ENCODE measurements at places on chromosomes 7 and 10.

GRCh38 chr10:60105295-60105695, 198.9 kb upstream of the CCDC6 start:
- DNase-seq: no peak

DNA sequence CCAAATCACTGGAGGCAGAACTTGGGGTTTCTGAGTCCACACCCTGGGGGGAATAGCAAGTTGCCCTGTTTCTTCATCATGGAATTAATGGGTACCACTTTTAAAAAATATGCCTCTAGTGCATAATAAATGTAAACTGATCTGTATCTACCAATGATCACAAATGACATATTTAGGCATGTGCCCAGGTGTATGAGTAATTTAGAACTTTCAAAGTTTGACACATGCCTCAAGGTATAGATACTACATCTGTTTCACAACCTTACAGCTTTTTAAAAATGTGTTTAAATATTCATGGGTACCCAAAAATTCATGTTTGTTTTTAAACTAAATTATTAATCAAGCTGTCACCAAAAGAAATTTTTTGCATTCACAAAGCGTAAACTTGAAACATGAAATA, 226.0 kb downstream of the KIAA1217 start:
- DNase-seq: no peak

DNA sequence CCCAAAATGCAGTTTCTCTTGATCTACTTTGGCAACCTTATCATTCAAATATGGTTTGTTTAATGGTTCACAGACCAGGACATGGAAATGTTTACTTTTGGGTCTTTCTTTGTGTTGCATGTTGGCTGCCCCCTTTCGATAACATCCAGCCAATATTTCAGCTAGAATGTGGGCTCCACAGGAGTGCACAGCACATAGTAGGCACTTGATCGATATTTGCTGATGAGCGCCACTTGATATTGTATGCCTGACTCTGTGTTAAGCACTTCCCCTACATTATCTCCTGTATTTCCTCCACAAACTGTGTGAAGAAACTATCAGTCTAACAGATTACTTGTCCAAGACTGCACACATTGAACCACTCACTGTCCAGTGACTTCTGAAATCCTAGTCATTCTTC, 60.2 kb downstream of the SMURF1 start:
- no peak for DNase-seq

DNA sequence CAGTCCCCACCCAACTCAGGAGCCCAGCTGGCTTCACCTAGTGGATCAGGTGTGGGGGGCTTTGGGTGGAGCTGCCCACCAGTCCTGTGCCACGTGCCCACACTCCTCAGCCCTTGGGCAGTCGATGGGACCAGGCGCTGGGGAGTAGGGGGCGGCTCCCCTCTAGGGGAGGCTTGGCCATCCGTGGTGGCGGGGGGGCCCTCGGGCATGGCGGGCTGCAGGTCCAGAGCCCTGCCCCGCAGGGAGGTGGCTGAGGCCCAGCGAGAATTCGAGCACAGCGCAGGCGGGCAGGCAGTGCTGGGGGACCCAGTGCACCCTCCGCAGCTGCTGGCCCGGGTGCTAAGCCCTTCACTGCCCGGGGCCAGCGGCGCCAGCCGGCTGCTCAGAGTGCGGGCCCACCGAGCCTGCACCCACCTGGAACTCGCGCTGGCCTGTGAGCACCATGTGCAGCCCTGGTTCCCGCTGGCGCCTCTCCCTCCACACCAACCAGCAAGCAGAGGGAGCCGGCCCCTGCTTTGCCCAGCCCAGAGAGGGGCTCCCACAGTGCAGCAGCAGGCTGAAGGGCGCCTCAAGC, 29.3 kb downstream of the ASNS start:
- DNase-seq: no peak

- no peak for DNase-seq
These were observed 254.5 kb upstream of the BMPER start for GRCh38 chr7:33650828-33651227.

- no peak for DNase-seq
These were observed 155.1 kb downstream of the ANK3 start for GRCh38 chr10:60234551-60234950.

- no peak for DNase-seq
These were observed 462.8 kb upstream of the ZWINT start for GRCh38 chr10:56823849-56824248.

GRCh38 chr7:151377406-151377805, 32.4 kb downstream of the WDR86 start:
- DNase-seq: no peak

GRCh38 chr10:32139223-32140073, 83.2 kb upstream of the KIF5B start:
- no peak for DNase-seq

GRCh38 chr10:6297522-6297921, 94.8 kb downstream of the PFKFB3 start:
- DNase-seq: no peak

GRCh38 chr7:129646369-129647021, 35.0 kb downstream of the NRF1 start:
- no peak for DNase-seq

DNA sequence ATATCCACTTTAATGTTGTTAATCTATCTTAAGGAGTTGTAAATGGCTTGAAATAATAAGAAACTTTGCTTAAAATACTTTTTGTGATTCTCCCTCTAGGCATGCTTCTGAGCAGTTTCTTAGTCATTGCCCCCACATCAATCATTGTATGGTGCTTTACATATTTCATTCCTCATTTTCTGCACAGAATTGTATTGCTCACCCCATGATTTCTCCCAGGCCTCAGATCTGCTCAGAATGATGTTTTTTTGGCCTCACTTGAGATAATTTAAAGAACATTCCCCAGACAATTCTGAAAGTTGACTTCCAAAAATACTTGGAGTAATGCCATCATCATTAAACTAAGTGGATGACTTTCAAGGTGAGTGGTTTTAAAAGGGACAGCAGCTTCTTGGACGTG, 82.1 kb upstream of the PRPS1L1 start:
- DNase-seq: no peak

DNA sequence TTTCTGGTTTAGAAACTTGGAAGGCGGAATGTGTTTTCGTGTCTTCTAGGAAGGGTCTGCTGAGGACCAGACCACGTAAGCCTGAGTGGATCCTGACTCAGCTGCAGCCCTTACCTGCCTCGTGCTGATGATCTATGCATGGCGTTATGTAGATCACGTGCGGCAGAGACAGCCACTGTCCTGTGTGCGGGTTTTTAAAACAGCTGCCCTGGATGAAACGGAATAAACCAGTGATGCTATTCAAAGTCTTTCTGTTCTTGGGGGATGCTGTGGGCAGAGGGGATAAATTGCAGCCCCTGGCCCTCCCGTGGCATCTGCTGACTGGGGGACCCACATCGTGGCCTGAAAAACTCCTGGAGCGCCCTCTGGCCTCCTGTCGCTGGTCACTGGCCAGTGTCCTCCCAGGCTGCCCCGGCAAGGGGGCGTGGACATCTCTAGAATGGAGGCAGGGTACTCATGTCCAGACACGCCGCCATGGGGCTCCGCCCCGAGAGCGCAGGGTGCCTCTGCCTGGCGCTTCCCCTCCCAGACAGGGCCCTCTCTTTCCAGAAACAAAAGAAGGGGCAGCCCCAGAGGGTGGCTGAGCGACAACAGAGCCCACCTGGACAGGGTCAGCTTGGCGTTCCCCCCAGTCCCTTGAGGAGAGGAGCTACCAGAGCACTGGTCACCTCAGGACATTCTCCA, 13.2 kb downstream of the ALKBH4 start:
- DNase-seq: no peak

- no peak for DNase-seq
These were observed 635.8 kb downstream of the PARD3 start for GRCh38 chr10:34179280-34179679.

DNA sequence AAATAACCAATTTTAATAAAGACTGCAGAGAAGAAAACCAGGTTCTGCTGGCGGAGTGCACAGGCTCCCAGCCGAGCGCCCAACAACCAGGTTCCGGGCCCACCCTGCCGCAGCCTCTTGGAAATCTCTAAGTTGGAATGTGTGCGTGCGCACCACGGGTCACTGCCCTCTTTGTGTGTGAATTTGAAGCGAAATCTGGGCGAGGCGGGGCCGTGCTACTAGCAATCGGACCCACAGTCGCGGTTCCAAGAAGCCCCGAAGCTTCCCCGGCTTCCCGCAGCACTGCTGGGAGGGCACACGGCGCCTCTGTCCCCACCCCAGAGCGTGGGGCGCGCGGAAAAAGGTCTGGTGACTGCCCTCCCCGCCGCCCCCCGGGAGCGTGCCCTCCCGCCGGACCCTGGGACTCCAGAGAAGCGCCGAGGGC, 666 bp upstream of the MAP3K8 start:
- DNase-seq: peak; percentile 56

DNA sequence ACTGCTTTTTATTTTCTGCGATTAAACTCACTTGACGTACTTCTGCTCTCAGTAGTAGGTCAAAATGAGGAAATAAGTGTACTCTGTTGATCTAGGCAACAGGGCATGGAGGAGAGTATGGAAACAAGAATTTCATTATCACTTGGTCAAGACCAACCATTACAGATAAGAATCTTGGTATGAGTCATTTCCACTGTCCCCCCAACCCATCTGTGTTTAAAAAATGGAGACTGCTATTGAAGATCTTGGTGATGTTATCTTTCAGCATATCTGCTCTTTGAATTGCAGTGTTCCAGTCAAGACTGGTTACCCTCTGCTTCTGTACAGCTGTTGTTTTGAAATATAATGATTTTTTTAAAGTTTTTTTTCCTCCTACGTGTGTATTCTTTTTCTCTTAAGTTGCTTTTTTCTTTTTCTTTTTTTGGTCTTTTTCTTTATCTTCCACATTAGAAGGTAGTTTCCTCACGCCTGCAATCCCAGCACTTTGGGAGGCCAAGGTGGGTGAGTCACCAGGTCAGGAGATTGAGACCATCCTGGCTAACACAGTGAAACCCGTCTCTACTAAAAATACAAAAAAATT, 11.7 kb downstream of the STAM start:
- peak; percentile 34 for DNase-seq

- DNase-seq: no peak
These were observed 88.8 kb upstream of the ANLN start for GRCh38 chr7:36300696-36301350.

DNA sequence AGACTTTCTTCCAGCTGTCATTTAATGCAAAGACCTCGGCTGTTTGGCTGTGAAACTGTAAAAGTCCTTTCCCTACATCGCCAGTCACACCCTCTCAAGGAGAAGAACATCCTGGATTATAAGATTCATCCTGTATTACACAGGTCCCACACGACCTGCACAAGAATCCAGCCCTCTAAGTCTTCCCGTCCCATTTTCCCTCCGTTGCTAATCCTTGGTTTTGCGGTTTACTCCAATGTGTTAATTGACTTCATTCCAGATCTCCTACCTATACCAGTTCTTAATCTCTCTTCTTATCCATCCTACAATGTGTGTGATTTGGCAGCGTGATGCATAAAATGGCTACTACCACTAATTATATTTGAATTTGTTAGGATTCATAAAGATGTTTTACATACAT, 110.4 kb downstream of the COL28A1 start:
- DNase-seq: no peak

DNA sequence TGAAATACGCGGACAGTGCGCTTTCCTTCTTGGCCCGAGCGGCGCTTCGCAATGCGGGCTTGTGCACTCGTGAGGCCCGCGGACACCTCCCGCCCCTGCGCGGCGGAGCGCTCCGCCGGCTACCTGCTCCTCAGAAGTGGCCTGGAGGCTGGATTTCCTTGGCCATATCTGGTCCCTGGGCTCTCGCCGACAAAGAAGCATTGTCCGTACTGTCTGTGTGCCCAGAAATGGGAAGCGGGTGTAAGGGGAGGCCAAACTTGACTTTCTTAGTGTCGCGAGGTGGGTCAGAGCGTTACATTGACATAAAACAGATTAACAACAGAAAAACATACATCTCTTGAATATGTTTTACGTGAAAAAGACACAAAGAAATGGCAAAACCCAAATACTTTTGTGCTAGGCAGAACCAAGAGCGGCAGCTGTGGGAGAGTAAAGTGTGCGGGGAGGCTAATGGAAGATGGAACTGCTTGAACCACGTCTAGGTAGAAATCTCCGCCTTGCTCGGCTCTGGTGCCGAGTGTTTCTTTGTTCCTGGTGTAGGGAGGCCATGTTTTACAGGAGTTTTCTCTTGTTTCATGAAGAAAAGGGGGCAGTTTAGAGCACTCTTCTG, 1.4 kb downstream of the LANCL2 start:
- peak; percentile 12 for DNase-seq

DNA sequence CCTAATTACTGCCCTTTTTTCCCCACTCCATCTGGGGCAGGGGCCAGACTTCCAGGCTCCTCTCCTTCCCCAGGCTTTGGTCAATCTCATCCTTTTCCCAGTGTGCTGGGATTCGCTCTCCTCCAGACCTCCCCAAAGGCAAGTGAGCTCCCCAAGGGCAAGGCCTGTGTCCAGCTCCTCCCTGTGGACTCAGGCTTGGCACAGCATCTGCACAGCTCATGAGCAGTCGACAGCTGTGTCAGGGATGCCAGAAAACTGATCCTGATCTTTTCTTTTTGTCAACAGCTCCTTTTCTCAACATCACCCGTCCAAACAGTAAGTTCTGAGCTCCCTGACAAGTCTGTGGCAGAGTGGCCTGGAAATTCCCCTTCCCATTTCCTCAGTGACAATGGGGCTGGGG, 67.1 kb downstream of the C10orf120 start:
- no peak for DNase-seq
